ENCODE measurements at places on chromosomes 5 and 9.

GRCh38 chr9:114207034-114207810 lies 51.9 kb downstream of the COL27A1 start:
- DNase-seq = no peak

DNA sequence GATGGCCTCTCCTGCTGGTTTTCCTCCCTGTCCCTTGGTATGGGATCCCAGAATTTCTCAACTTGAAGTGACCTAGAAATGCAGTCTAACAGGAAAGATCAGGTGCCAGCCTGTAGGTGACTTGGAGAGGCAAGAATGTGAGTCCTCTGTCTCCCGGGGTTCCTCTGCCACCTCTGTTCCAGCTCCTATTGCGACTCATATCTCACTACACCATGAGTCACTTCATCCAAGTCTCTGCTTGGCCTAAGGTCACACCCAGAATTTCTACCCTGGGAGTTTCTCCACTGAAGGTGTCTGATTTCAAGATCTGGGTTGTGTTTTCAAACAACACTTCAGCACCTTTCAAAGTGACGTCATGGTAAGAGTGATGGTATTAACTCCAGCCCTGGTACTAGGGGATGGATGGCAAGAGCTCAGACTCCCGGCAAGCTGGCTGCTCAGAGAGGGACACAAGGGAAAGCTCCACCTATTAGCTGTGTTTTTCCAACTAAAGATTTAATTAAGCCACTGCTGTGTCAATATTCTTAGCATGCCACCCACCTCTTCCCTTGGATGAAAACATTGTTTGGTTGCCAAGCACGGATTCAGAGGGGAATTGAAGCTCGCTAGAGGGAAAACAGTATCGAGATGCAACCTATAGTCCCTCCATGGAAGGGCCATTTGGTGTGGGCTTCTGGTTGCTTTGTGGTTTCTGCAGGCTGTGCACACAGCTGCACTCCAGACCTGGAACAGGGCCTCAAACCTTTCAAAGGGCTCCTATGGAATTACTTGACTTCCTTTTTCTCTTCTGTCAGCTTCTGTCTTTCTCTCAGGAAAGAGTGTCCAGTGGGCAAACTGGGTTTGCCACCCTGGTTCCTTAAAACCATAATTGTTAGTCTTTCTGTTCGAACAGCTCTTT lies 205.7 kb downstream of the GAS1 start:
- DNase-seq = no peak

- no peak for DNase-seq
Measured at GRCh38 chr9:123033352-123033751, at the start of gene GPR21. TSS of gene GPR21 (plus strand) at chr9:123033667. CDS start at chr9:123034567, 900 bp downstream.

DNA sequence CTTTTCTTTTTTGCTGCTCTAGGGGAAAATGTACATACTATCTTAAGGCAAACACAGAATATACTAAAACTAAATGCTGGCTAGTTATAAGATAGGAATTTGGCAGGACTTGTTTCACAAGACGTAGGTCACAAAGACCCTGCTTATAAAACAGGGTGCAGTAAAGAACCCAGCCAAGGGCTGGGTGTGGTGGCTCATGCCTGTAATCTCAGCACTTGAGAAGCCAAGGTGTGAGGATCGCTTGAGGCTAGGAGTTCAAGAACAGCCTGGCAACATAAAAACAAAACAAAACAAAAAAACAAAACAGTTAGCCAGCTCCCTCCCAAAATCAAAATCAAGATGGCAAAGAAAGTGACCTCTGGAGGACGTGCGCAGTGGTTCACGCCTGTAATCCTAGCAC lies 49.5 kb upstream of the DENND4C start:
- no peak for DNase-seq

DNA sequence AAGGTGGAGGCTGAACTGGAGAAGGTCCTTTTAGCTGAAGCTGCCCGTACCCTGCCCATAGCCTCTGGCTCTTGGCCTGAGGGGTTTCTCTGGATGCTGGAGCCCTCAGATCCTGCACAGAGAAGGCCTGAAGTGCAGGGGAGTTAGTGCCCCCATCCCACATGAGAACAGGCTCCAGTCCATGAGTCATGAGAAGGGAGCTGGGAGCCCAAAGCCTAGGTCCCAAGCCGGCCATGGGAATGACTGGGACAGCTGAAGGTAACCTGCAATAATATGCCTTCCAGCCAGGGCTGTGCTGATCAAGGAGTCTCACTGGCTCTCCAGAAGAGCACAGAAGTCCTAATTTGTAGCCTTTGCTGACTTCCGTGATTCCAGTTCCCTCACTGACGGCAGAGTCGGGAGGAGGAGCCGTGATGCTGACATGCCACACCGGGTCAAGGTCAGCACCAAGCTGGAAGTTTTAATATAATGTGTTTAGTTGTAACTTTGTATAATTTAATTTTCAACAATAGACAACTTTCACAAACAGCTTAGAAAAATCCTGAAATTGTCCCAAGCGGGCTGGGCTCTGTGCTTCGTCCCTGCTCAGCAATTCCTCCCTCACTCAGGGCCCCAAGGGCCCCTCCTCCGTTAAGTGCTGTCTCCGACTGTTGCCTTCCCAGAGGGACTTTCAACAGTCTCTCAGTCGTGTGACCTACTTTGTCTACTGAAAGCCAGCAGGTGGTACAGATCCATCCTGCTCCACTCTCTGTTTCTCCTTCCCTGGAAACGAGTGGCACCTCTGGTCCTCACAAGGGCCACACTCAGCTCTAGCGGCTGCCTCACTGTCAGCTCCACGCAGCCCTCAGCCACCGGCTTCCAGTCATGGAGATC lies 387.8 kb downstream of the GADD45G start:
- no peak for DNase-seq
